ENCODE measurements at places on chromosomes 5 and 9. TPM values are rescaled to one million over a fixed set of nuclear protein-coding genes. Genes with fewer than 3 reads are reported as not detected.

- peak; percentile 44 for DNase-seq
Observed at GRCh38 chr9:115267790-115268189, 149.8 kb upstream of the TNC start.

DNA sequence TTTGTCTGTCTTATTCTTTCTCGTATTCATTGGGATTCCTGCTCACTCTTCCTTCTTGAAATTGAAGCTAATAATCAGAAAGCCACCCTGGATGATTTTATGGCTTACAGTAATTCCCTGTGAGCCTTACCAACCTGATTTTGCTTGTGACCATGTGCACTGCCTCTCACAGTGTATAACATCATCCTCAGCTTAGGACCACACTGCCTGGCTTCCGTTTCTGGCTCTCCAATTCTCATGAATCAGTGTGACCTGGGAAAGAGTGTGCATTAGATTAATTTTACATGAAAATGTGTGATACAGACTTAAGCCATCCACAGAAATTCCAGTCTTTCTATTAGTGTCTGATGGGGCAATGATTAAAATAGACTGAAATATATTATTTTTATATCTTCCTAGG lies 126.8 kb upstream of the DMRT1 start:
- no peak for DNase-seq

SPOCK1 gene
- polyA plus RNA-seq, result 7.9 TPM

DNA sequence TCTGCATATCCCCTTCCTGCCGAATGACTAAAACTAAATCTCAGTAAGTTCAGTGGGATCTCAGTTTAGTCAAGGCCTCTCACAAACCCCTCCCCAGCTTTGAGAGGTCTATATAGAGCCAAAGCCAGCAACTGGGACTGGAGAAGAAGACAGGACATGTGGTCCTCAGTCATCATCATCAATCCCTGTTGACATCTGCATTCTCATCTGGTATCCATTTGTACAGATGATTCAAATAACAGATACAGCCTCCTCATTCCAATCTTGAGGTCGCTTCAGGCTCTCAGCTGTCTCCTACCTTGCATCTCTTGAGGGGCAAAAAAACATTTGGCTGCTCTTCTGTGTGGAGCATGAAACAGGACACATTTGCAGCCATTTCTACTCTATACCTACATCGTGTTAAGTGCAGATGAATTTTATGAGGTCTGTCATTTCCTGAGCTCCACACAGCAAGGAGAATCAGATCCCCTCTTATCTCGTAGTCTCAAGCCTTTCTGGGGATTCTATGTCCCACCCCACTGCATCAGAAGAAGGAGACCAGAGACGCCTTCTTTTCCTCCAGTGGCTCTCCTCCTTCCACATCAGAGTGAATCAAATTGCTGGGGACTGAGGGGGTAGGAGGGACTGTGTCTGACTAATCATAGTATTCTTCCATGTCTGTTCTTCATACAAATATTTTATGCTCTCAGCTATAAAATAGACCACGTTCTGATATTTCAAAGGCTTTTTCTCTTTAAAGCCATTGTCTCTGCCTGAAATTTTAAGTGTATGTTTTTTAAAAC lies 4.7 kb upstream of the RECK start:
- DNase-seq, result no peak

- no peak for DNase-seq
Observed at GRCh38 chr5:83029912-83030311, 47.3 kb downstream of the TMEM167A start.

- no peak for DNase-seq
Observed at GRCh38 chr9:114035845-114036801, 42.0 kb downstream of the AMBP start.
